Stimulated activated CD8-positive, alpha-beta memory T cell treated with anti-CD3 and anti-CD28 coated beads, Interleukin-7, amount 100 ng/mL, for 48 hours (primary cell): ENCODE measurements at places on chromosomes 11 and 22.

GRCh38 chr11:125370561-125371389, 125.3 kb downstream of the FEZ1 start:
- DNase-seq = no peak

- no peak for DNase-seq
Observed at GRCh38 chr11:73404506-73405145, 28.4 kb downstream of the RELT start.

DNA sequence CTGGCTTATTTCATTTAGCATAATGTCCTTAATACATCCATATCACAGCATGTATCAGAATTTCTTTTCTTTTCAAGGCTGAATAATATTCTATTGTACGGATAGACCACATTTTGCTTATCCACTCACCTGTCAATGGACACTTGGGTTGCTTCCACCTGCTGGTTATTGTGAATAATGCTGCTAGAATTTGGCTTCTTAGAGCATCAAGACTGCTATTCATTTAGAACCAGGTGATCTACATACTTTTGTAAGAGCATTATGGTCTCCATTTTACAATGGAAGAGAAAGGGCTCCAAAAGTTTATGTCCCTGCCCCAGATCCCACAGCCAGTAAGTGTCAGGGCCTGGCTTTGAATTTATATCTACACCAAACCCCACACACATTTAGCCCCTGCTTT, 100.7 kb upstream of the CD82 start:
- DNase-seq = no peak

DNA sequence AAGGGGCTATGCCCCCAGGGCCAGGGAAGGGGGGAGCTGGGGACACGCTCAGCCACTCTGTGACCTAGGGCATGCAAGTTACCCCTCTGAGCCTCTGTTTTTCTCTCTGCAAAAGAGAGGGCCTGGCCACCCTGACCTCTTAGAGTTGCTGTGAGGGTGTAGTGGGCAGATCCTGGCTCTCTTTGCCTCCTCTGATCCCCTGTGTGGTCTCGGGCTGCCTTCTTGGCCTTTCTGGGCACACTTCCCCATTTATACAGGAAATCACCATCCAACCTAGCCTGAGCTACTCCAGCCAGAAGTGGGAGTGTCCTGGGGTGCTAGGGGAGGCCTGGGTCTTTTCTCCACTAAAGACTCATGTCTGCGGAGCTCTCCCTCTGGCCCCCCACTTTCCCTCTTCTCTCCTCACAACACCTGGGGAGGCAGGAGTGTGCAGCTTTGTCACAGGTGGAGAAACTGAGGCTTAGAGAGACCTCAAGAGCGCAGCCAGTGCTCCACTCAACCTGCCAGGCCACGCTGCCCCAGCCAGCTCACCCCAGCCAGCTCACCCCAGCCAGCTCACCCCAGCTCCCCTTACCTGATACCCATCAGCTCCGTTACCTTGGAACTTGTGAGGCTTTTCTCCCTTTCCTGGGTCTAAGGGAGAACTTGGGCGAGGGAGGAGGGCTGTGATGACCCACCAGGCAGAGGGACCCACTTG, 1.4 kb downstream of the AIFM3 start:
- no peak for DNase-seq

GRCh38 chr11:57980201-57980600, 43.5 kb upstream of the OR9Q1 start:
- DNase-seq = no peak

DNA sequence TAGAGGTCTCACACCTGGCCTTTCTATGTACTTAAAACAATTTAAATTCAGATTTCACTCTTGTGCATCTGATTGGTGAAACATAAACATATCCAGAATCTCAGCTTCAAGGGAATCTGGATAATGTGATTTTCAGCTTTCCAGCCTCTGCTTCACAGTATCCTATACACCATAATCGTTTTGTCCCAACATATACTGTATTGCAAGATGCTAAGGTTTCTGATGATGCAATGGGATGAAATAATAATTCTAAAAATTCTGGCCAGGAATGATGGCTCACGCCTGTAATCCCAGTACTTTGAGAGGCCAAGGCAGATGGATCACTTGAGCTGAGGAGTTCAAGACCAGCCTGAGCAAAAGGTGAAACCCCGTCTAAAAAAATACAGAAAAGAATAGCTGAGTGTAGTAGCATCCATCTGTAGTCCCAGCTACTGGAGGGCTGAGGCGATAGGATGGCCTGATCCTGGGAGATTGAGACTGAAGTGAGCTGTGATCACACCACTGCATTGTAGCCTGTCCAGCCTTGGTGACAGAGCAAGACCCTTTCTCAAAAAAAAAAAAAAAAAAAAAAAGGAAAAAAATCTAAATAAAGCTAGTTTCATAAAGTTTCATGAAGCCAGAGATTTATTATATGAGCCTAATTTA, 41.0 kb upstream of the CTSC start:
- no peak for DNase-seq

DNA sequence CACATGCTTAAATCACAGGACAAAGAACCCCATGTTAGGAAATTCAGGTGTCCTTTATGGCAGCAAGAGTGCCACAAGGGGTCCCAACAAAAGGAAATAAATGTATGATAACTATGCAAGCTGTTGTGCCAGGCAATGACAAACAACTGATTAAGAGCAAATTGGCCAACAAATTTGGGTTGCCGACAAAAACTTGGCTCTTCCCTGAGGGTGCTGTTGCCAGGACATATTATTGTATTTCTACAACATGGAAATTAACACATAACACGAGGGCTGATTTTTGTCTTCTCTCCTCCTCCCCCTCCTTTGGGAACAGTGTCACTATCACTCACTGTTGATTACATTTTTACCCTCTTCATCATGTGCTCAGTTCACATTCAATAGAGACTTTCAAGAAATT, 56.0 kb downstream of the LRRC4C start:
- DNase-seq = no peak

DNA sequence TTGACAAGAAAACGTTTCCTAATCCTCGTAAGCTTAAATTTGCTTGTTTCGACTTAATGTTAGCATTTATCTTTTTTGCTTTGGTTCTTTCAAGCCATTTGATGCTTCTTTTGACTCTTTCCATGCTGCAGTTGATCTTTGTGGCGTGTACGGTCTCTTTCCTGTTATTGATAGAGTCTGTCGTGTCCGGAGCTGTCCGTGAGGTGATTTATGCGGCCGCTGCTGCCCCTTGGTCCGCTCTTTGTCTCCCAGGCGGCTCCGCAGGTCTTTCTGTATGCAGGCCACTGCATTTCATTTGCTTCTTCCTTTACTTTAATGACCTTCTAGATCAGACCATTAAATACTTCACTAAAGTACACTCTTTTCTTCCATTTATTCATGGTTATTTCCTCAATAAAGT, 50.3 kb downstream of the TBC1D22A start:
- no peak for DNase-seq

GRCh38 chr11:67118801-67119584, at the start of gene KDM2A:
KDM2A (plus strand) TSS chr11:67119263; CDS start chr11:67121317, 2,054 bp downstream.
- DNase-seq = peak; percentile 100

- no peak for DNase-seq
Observed at GRCh38 chr22:20656902-20657836, 116.7 kb upstream of the SERPIND1 start.

DNA sequence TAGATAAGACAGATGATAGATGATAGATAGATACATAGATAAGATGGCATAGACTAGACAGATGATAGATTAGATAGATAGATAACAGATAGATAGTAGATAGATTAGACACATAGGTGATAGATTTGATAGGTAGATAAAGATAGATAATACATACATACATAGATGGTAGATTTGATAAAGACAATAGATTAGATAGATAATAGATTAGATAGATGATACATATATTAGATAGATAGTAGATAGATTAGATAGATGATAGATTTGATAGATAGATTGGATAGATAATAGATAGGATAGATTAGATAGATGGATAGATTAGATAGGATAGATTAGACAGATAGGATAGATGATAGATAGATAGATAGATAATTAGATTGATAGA, 327.6 kb downstream of the BRD1 start:
- no peak for DNase-seq

- DNase-seq = no peak
Observed at GRCh38 chr22:37314315-37315074, 32.2 kb downstream of the CYTH4 start.

DNA sequence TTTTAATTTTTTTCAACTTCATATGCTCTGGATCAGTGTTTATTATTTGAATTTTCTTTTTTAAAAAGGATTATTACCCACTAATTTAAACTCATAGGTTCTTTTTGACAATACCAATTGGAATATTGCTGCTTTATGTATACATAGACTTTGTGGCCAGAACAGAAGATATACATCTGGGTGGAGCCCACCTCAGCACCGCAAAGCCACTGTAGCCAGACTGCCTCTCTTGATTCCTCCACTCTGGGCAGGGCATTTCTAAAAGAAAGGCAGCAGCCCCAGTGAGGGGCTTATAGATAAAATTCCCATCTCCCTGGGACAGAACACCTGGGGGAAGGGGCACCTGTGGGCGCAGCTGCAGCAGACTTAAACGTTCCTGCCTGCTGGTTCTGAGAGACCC, 10.6 kb upstream of the C11orf58 start:
- DNase-seq = no peak

GRCh38 chr11:100703801-100704575, 16.9 kb downstream of the ARHGAP42 start:
- no peak for DNase-seq

DNA sequence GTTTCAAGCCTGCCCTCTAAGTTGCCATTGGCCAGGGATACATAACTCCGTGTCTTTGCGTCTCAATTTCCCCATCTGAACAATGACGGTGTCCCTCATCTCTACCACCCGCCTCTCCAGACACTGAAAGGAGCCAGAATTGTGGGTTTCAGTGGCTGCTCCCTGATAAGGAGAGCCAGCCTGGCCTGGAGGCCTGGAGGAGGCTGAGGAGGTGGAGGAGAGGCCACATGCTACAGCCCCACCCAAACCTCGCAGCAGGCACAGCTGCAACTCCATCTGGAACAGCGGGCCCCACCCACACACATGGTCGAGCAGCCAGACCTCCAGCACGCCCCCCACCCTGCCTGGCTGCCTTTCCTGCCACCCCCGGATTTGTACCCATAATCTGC, 34.4 kb upstream of the CD82 start:
- DNase-seq = no peak

- no peak for DNase-seq
Observed at GRCh38 chr11:46678741-46679130, 21.7 kb downstream of the ARHGAP1 start.

DNA sequence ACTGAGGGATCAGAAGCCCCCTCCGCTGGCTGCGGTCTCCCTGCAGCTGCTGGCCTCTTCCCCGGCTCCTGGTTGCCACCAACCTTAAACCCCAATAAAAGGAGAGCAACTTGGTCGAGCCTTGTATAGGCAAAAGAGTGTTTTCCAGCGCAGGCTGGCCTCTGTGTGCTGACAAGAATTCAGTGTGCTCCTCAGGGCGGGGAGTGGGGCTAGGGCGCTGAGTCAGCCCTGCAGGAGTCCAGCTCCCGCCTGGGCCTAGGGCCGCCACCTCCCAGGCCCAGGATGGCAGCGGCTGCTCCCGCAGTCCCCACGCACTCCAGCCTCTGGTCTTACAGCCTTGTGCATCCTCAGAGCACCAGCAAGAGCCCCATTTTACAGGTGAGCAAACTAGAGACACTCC, at the start of gene SHISAL1:
Gene SHISAL1, minus strand, starts transcription at position 186 of the 400 bp plus-strand sequence. CDS start 12,006 bp downstream, outside the sequence.
- DNase-seq = no peak

- DNase-seq = no peak
Observed at GRCh38 chr22:29710922-29711593, 8.7 kb upstream of the CABP7 start.

DNA sequence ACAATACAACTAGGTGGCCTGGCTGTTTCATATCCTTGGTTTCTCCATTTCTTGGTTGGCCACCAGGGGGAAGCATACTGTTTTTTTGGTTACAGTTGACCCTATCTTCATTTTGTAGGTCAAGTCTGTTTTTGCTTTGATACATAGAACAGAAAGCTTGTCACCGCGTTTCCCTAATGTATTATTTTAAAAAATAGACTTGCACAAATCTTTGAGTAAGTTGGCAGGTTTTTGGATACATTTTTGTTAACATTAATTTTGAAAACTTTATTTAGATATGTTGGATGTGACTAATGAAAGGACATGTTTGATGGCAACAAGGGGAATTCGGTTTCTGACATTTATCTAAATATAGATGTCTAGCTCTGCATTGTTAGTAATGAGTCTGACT, 3.0 kb downstream of the NCR3LG1 start:
- no peak for DNase-seq

DNA sequence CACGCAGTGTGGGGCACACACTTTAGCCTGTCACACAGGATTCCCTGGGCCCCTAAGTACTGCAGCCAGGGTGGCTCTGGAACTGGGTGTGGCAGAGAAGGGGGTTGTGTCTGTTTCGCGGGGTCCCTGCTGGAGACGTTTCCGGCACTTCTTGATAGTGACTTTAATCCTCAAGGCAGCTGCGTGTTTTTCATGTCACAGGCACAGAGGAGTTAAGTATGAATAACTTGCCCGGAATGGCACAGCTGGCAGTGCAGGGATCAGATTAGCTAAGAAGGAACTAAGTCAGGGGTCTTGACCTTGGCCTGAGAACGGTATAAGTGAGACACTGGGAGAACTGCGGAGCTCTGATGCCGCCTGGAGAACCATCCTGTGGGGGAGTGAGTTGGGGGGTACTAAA, 7.5 kb upstream of the KRTAP5-7 start:
- DNase-seq = no peak

DNA sequence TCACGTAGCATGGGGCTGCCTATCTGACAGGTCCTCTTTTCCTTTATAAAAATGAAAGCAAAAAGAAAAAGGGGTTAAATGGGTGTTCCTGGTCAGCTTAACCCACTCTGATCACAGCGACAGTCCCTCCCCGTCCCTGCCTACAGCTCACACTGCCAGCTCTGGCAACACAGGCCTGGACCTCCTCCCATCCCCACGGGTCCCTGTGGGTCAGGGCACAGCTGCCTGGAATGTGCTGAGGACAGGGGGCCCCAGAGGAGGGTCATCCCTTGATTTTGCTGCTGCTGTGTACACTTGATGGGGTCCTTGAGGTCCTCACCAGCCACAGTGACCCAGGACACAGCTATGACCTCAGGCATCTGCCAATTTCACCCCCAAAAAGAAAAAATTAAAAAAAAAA, 29.6 kb upstream of the CYP2D6 start:
- DNase-seq = no peak

DNA sequence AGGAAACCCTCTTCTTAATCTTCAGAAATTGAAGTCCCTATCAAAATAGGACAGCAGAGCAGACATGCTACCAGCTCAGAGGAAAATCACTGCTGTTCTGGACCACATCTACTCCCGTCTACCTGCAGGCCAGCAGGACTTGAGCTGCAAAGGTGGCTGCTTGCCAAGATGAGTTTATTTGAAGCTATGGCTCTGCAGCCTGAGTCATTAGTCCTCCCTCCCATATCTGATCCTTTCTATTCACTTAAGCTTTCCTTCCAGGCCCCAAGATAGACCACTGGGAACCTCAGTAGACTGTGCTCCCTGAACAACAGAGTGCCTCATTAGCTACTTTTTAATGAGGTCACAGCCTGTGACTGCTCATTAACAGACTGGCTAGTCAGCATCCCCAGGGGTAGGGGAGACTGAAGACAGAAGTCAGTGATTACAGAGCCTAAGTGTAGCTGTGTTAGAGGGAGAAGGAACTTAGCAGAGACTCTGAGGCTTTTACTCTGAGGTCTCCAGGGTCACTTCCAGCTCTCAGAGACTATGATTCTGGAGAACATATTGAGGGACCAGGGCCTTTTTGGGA, 6.8 kb upstream of the OR10A2 start:
- DNase-seq = no peak
